H1 (cell line): ENCODE measurements at places on chromosomes 2 and 18.

- H3K36me3 ChIP-seq, result no peaks in the 10 kb centered on the region
- no peaks in the 10 kb centered on the region for H3K27me3 ChIP-seq
- peak; percentile 7 for DNase-seq
- H3K27ac ChIP-seq, result no peak overlapping the region
- no peak overlapping the region for H3K4me3 ChIP-seq
Measured at GRCh38 chr2:233803292-233803911, 25.3 kb downstream of the MROH2A start.

- no peak overlapping the region for H3K4me3 ChIP-seq
- H3K27me3 ChIP-seq, result no peaks in the 10 kb centered on the region
- no peaks in the 10 kb centered on the region for H3K36me3 ChIP-seq
- DNase-seq, result no peak
- no peak overlapping the region for H3K27ac ChIP-seq
Measured at GRCh38 chr2:205702576-205702975, 20.3 kb downstream of the NRP2 start.

- no peaks in the 10 kb centered on the region for H3K36me3 ChIP-seq
- H3K4me1 ChIP-seq, result peaks cover 12% of the 10 kb centered on the region
- H3K27ac ChIP-seq, result no peak overlapping the region
- H3K27me3 ChIP-seq, result no peaks in the 10 kb centered on the region
- DNase-seq, result no peak
Measured at GRCh38 chr2:1868683-1869141, 124.4 kb upstream of the PXDN start.

DNA sequence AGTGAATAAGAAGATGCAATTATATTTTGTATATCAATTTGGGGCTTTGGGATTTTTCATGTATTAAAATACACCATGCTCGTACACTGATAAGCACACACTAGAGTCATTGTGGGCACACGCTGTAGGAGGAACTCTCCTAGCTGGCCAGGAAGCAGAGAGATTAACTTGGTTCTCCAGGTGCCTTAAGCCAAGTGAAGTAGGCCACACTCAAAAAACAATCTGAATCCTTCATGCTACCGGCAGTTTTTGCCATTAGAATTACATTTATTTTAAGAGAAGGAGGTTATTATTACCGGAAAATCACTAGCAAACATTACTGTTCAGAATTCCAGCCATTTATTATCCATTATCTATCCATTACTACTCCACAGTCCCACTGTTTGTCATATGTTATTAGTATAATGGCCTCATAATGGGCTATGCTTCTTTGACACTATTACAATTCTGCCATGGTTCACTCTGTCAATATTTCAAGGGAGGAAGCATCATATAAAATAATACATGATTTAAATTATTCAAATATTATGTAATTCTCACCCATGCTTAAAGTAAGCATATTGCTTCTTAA, 214.4 kb downstream of the L3MBTL4 start:
- H3K36me3 ChIP-seq, result no peaks in the 10 kb centered on the region
- DNase-seq, result no peak
- H3K4me3 ChIP-seq, result no peak overlapping the region
- H3K27ac ChIP-seq, result no peak overlapping the region
